Small intestine (tissue), 16 donors: ENCODE measurements at places on chromosomes 6 and 20. TPM values are rescaled to one million over a fixed set of nuclear protein-coding genes. Genes with fewer than 3 reads are reported as not detected.
A peak's percentile ranks its signal among the peaks of the same experiment; 100 is the strongest.

DNA sequence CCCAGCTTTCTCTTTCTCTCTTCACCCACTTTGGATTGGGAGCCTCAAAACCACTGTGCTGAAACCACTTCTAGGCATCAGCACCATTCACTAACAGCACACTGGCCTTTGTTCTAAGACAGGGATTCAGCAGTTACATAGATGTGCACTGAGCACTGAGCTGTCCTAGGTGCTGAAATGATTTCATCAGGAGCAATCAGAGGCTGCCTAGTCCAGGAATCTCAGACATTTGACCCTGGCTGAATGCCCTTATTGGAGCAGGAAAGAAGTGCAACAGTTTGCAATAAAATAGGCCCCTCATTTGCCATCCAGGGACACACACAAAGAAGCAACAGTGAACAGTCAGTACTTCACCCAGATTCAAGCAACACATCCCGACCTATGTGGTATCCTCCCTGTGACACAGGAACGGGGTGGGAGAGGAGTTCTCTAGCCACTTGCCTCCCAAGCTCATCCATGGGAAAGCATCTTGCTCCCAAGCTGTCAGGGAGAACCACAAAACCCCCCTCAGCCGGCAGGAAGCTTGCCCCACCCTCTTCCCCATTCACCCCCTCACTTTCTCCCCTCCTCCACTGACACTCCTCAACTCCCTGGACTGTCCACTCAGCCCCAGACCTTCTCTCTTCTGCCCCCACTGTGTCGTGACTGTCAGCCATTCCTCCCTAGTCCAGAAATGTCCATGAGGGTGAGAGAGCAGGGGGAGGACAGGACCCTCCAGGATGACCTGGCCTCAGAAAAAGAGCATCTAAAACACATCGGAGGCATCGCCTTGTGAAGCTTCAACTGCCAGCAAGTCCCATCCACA lies 304.4 kb downstream of the PREX1 start:
- no peaks in the 10 kb centered on the region for H3K36me3 ChIP-seq
- H3K4me3 ChIP-seq: no peak overlapping the region
- no peaks in the 10 kb centered on the region for H3K27me3 ChIP-seq

DNA sequence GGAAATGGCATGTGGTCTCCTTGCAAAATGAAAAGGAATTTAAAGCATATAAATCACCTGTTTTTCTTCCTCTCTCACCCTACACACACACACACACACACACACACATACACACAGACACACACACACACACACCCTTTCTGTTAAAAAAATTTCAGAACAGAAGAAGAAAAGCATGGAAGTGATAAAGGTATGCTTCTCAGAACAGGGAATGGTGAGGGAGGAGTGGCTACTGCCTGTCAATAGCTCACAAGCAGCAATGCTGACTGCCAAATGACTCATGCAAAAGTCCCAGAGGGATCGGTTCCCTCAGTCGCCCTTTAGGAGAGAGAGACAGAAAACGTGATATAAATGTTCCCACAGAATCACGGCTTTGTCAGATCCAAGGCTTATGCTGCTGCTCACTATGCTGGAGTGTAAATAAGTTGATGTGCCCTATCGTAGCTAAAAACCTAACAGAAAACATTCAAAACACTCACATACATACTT lies 102.6 kb downstream of the IBTK start:
- H3K4me1 ChIP-seq: peaks cover 2% of the 10 kb centered on the region
- peak; percentile 62 for DNase-seq
- H3K36me3 ChIP-seq: no peaks in the 10 kb centered on the region
- no peak overlapping the region for H3K27ac ChIP-seq
- H3K4me3 ChIP-seq: no peak overlapping the region

DNA sequence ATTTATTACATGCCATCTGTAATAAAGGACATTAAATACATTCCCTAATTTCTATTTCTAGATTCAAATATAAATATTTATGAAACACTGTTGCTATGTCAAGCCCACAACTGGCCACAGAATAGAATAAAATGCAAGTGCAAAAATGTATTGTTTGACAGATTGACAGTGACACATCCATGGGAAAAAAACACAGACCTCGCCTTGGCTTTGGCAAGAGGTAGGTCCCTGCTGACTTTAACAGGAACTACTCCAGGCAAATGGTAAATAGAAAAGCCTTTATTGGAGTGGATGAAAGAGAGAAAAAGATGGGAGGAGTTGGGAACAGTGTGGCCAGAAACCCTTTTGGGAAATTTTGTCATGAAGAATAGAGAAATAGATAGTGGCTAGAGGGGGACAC lies 622.9 kb downstream of the UTRN start:
- H3K27me3 ChIP-seq: no peaks in the 10 kb centered on the region
- no peaks in the 10 kb centered on the region for H3K36me3 ChIP-seq
- no peak for DNase-seq
- H3K27ac ChIP-seq: no peak overlapping the region
- H3K4me3 ChIP-seq: no peak overlapping the region

- H3K36me3 ChIP-seq: no peaks in the 10 kb centered on the region
- H3K27me3 ChIP-seq: peaks cover 4% of the 10 kb centered on the region
- no peak overlapping the region for H3K4me3 ChIP-seq
- no peak for DNase-seq
- no peaks in the 10 kb centered on the region for H3K4me1 ChIP-seq
- H3K27ac ChIP-seq: no peak overlapping the region
Observed at GRCh38 chr6:149089510-149089909, 228.0 kb upstream of the TAB2 start.

The FHL5 gene
- 7.6 TPM for polyA plus RNA-seq

GRCh38 chr6:25405442-25405841 lies 126.3 kb downstream of the CARMIL1 start:
- H3K27me3 ChIP-seq: no peaks in the 10 kb centered on the region
- H3K4me1 ChIP-seq: peaks cover 7% of the 10 kb centered on the region
- no peaks in the 10 kb centered on the region for H3K36me3 ChIP-seq

- no peaks in the 10 kb centered on the region for H3K36me3 ChIP-seq
- H3K4me3 ChIP-seq: no peak overlapping the region
- DNase-seq: no peak
- no peaks in the 10 kb centered on the region for H3K4me1 ChIP-seq
- H3K27ac ChIP-seq: no peak overlapping the region
Observed at GRCh38 chr20:600141-600540, 10.0 kb downstream of the TCF15 start.

GRCh38 chr6:131013495-131013894 lies 49.5 kb downstream of the EPB41L2 start:
- no peak overlapping the region for H3K27ac ChIP-seq
- H3K36me3 ChIP-seq: no peaks in the 10 kb centered on the region

DNA sequence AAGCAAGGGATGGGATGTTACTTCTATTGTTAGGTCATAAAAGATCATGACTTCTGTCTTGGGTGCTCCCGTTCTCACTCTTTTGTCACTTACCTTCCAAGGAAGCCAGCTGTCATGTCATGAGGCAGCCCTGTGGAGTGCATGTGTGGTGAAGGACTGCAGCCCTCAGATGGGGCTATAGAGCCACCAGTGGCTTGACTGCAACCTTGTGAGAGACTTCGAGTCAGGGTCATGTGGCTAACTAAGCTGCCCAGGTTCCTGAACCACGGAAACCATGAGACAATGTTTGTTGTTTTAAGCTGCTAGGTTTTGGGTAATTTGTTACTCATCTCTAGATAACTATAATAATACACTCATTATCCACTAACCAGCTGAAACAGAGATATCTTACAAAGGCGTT lies 477.1 kb downstream of the BTBD3 start:
- no peaks in the 10 kb centered on the region for H3K27me3 ChIP-seq
- no peak overlapping the region for H3K4me3 ChIP-seq

The FAM217A gene
- 0.04 TPM for polyA plus RNA-seq

GRCh38 chr20:10898552-10898951 lies 224.8 kb upstream of the JAG1 start:
- H3K4me1 ChIP-seq: no peaks in the 10 kb centered on the region
- H3K4me3 ChIP-seq: no peak overlapping the region
- H3K27me3 ChIP-seq: no peaks in the 10 kb centered on the region
- no peak for DNase-seq

GRCh38 chr6:81987293-81987692 lies 234.8 kb upstream of the TENT5A start:
- H3K4me3 ChIP-seq: no peak overlapping the region
- no peak overlapping the region for H3K27ac ChIP-seq
- H3K27me3 ChIP-seq: no peaks in the 10 kb centered on the region
- no peaks in the 10 kb centered on the region for H3K4me1 ChIP-seq
- H3K36me3 ChIP-seq: no peaks in the 10 kb centered on the region

- H3K4me3 ChIP-seq: no peak overlapping the region
- H3K27ac ChIP-seq: no peak overlapping the region
- no peaks in the 10 kb centered on the region for H3K4me1 ChIP-seq
- peaks cover 2% of the 10 kb centered on the region for H3K36me3 ChIP-seq
- no peaks in the 10 kb centered on the region for H3K27me3 ChIP-seq
- no peak for DNase-seq
Observed at GRCh38 chr20:10465135-10465534, 30.0 kb downstream of the SLX4IP start.

The TEAD3 gene
- polyA plus RNA-seq: 20.1 TPM

- no peaks in the 10 kb centered on the region for H3K27me3 ChIP-seq
- H3K27ac ChIP-seq: no peak overlapping the region
- H3K36me3 ChIP-seq: peaks cover 3% of the 10 kb centered on the region
Observed at GRCh38 chr6:75128878-75129570, 76.8 kb downstream of the COL12A1 start.

DNA sequence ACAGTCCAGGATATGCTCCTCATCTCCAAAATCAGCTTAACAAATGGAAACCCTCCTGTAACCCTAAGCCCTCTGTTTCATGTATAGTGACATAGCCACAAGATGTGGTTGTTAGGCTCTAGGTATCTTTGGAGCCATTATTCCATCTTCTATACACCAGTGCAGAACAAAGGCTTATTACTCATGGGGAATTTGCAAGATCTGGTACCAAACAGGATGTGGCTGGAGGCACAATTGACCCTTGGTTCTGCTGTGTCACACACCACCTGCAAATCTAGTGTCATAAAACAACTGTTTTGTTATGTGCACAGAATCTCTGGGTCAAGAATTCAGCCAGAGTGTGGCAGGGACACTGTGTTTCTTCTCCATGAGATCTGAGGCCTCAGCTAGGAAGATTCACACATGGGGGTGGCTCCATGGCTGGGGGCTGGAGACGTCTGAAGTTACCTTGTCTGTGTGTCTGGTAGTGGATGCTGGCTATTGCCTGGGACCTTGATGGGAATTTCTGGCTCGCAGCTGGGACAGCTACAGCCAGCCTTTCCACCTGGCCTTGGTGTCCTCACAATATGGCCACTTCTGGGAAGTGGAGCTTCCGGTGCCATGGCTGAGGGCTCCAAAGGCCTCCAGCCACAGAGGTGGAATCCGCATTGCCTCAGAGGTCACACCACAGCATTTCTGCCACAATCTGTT lies 369.9 kb downstream of the CDH26 start:
- H3K4me3 ChIP-seq: no peak overlapping the region
- no peaks in the 10 kb centered on the region for H3K4me1 ChIP-seq
- no peaks in the 10 kb centered on the region for H3K27me3 ChIP-seq

The WFDC5 gene
- polyA plus RNA-seq: not detected

- H3K27ac ChIP-seq: no peak overlapping the region
- H3K27me3 ChIP-seq: peaks cover 73% of the 10 kb centered on the region
- H3K4me3 ChIP-seq: no peak overlapping the region
- no peaks in the 10 kb centered on the region for H3K4me1 ChIP-seq
- no peaks in the 10 kb centered on the region for H3K36me3 ChIP-seq
Observed at GRCh38 chr6:159170333-159170672, 1.1 kb downstream of the FNDC1 start.
